ENCODE measurements at places on chromosomes 13 and 19.
A peak's percentile ranks its signal among the peaks of the same experiment; 100 is the strongest.

DNA sequence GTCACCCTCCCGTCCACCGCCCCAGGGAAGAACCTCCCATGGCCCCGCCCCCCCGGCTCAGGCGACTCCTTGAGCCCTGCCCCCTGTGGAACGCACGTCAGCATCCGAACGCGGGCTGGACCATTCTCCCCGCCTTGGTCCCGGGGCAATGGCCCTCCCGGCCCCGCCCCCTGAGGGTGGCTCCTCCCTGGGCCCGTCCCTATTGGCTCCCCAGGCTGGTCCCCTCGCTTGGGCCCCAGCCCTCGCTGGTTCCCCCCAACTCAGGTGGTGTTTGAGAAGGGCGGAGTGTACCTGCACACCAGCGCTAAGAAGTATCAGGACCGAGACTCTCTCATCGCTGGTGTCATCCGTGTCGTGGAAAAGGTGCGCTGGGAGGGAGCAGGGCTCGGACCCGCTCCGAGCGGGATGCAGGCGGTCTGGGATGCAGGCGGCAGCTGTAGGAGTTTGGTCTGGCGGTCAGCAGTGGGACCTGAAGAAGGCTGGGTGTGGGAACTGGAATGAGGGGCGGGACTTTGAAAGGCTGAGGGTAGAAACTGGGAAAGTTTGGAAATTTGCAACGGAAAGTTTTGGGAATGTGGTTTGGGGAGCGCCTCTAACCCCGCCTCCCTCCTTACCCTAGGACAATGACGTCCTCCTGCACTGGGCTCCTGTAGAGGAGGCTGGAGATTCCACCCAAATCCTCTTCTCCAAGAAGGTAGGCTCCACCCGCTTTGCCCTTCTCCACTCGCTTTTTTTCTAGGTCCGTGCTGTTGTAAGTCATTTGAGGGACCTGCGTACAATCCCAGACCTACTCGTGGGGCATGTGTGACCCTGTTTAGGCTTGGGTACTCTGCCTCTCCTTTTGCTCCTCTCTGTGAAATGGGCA is 609 bp downstream of the TBC1D17 start:
- peak; percentile 97 for DNase-seq

GRCh38 chr13:30159446-30159839 is 147.9 kb downstream of the KATNAL1 start:
- peak; percentile 19 for DNase-seq

DNA sequence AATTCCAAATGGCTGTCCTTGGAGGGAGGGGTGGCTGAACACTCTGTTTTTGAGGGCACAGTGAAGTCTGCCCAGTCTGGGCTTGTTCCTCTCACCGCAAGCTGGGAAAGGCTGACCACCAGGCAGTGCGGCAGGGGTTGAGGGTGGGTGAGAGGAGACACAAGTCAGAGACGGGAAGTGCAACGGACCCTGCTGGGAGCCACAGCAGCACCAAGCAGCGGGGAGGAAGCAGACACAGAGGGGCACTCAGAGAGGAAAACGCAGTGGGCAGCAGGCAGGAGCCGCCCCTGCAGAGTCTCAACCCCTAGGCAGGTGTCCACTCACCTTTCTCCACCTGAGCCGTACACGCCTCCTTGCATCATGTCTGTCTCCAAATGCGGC is 15.6 kb downstream of the AKAP8L start:
- DNase-seq, result no peak

DNA sequence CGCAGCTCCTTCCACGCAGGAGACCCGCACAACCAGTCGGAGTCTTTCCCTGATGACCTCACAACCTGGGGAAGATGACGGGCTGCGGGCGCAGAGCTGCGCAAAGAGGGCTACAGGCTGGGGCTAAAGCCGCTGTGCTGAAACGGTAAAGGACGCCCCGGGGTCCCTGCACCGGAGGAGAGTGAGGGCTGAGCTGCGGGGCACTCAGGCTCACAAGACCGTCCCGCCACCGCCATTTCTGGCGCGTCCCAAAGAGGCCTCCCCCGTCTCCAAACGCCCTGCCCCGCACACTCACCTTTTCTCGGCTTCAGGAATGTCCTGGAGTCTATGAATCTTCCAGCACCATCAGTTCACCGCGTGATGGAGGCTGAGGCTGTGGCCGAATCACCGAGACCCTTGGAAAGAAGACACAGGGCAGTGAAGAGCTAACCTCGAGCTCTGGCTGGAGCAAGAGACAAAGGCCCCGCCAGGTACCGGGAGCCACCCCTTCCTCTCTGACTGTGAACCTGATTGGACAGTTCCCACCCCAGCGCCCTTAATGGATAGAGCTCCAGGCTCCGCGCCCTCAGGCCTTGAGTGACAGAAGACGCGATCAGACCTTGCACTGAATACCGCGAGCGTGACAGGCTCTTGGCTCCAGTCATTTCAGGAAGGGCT is 41.8 kb upstream of the ZNF429 start:
- no peak for DNase-seq

GRCh38 chr13:37690361-37690760 is 91.8 kb upstream of the POSTN start:
- DNase-seq, result no peak

- no peak for DNase-seq
Measured at GRCh38 chr19:2167896-2168618, 4.3 kb downstream of the DOT1L start.

DNA sequence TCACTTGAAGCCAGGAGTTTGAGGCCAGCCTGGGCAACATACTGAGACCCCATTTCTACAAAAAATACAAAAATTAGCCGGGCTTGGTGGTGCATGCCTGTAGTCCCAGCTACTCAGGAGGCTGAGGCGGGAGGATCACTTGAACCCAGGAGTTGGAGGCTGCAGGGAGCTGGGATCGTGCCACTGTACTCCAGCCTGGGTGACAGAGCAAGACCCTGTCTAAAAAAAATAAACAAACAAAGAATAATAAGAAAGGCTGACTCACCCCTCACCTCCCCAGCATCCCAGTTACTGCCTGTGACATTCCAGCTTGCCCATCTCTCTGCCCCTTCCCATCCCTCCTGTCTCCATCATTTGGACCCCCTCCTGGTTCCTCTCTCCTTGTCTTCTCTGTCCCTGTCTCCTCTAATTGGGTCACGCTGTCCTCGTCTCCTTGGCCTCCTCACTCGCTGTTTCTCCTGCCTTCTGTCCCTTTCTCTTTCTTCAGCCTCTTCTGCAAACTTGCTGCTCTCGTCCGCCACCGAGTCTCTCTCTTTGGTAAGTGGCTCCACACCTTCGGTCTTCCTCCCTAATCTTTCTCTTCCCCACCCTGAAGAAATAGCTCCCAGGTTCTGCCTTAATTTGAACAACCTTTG is 77.7 kb downstream of the RYR1 start:
- no peak for DNase-seq

GRCh38 chr19:18710186-18710585 is 26.7 kb downstream of the CRTC1 start:
- DNase-seq, result no peak

GRCh38 chr13:28421676-28422410 is 73.1 kb downstream of the FLT1 start:
- DNase-seq, result no peak

- no peak for DNase-seq
Measured at GRCh38 chr19:7515110-7515644, 726 bp upstream of the ZNF358 start.

GRCh38 chr13:66021846-66022245 is 1208.3 kb downstream of the PCDH9 start:
- no peak for DNase-seq

GRCh38 chr19:30692181-30692811 is 320.1 kb downstream of the ZNF536 start:
- no peak for DNase-seq

DNA sequence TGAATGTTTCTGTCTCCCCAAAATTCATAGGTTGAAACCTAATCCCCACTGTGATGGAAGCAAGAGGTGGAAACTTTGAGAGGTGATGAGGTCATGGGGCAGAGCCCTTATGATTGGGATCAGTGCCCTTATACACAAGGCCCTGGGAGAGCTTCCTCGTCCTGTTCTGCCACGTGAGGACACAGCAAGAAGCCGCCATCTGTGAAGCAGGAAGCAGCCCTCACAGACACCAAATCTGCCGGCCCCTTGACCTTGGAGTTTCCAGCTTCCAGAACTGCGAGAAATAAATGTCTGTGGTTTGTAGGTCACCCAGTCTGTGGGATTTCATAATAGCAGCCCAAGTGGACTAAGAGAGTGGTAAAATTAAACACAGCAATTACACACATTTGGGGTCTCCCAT is 737.4 kb downstream of the UQCRFS1 start:
- no peak for DNase-seq

DNA sequence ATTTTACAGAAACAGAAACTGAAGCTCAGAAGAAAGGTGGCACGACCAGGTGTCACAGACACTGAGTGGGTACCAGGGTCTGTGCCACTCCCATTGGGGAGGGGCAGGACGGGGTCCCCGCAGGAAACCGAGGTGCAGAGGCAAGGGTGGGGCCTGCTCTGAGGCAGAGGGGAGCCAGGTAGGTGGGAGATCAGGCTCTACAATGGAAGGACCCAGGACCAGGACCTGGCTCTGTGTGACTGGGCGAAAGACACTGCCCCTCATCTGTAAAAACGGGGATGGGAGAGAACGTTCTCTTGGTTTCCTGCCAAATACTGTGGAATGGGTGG is 2.8 kb downstream of the PTGIR start:
- no peak for DNase-seq

GRCh38 chr13:21175656-21176214 is 617 bp downstream of the SKA3 start:
- peak; percentile 27 for DNase-seq

DNA sequence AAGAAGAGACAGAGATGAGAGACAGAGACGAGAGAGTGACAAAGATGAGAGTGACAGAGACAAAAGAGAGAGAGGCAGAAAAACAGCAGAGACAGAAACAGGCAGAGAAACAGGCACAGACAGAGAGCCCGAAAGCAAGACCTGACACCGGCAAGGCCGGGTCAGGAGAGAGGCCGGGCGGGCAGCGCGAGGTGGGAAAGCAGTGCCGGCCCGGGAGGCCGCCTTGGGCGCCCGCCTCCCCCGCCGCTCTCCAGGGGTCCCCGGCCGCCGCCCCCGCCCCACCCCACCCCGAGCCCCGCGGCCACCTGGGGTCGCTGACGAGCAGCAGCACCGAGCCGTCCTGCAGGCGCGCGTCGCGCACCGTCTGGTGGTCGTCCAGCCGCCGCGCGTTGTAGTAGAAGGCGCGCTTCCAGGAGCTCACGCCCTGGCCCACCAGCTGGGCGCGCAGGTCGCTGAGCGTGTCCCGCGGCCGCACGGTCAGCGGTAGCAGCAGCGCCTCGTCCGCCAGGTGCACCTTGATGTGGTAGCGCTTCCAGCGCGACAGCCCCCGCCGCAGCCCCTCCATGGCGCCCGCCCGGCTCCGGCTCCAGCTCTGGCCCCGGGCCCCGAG is at the start of gene TINCR:
TSS of gene TINCR (minus strand) at position 594 of the 610 bp plus-strand sequence.
- DNase-seq, result peak; percentile 53

DNA sequence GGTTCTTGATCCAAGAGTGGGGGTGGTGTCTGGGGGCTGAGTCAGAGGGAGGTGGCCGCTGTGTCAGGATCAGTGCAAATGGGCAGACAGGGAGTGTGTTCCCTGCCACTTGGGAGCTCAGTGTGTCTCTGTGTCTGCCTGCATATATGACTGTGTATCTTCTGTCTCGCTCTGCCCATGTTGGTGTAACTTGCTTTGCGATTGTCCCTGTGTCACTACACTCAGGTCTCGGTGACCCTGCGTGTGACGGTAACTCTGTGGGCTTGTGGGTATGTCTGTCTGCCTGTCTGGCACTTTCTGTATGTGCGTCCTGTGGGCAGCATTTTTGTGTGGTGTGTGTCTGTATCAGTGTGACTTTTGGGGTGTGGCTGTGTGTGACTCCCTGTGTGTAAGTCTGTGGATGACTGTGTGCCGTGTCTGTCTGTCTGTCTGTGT is 8.2 kb upstream of the ERFL start:
- DNase-seq, result no peak

GRCh38 chr19:3556423-3556977 is 886 bp downstream of the MFSD12 start:
- DNase-seq, result no peak

DNA sequence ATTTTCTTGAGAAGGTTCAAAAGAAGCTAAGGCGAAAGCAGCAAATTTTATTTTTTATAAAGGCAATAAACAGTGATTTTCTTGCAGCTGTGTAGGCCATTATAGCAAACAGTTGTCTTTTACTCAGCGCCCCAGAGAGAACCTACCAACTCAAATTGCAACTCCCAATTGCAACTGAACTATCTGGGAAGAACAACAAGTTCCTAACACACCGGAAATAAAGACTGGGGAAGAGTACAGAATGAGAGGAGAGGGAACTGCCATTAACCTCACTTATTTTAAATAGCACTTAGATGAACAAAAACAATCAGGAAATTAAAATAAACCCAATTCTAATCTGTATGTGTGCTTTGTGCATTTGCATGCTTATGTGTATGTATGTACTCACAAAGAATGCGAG is 171.1 kb downstream of the KCTD12 start:
- no peak for DNase-seq

DNA sequence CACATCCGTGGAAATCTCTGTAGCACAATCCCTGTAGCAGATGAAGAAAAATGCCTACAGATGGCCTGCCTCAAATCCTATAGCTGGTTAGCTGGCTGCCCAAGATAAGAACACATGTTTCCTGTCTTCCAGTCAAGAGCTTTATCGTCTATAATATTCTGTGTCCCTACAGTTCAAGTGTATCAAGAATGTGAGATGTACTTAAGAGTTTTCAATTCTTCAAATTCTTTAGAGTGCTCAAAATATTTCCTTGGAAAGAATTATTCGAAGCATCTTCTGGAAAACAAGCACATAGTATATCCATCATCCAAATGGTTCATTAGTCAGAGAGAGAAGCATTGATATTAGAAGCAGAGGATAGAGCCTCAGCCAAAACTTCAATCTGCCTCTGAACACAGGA is 239.8 kb downstream of the COG6 start:
- DNase-seq, result no peak

DNA sequence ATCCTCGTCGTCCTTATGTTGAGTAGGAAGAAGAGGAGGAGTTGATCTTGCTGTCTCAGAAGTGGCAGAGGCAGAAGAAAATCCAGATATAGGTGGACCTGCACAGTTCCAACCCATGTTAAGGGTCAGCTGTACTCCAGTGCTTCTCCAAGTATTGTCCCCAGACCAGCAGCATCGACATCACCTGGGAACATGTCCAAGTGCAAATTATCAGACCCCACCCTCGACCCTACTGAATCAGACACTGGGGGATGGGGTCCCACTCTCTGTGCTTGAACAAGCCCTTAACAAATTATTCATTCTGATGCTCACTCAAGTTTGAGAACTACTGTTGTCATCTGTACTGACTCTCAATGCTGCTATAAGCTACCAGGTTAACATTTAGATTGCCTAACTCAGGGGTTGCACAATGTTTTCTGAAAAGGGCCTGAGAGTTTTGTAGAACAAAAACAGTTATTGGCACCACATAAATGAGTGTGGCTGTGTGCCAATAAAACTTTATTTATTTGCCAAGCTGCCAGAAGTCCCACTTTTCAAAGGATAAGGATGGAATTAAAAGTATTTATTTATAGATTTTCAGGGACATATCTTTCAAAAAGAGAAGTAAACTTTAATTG is 226.7 kb upstream of the IPO5 start:
- DNase-seq, result no peak
